ENCODE measurements at places on chromosomes 5 and 9.

- peaks cover 17% of the 10 kb centered on the region for H3K4me1 ChIP-seq
- no peak for DNase-seq
- peak overlapping the region; percentile 56 for H3K27ac ChIP-seq
- no peak overlapping the region for H3K4me3 ChIP-seq
- peaks cover 24% of the 10 kb centered on the region for H3K36me3 ChIP-seq
Measured at GRCh38 chr5:171979606-171980005, 26.8 kb downstream of the FBXW11 start.

DNA sequence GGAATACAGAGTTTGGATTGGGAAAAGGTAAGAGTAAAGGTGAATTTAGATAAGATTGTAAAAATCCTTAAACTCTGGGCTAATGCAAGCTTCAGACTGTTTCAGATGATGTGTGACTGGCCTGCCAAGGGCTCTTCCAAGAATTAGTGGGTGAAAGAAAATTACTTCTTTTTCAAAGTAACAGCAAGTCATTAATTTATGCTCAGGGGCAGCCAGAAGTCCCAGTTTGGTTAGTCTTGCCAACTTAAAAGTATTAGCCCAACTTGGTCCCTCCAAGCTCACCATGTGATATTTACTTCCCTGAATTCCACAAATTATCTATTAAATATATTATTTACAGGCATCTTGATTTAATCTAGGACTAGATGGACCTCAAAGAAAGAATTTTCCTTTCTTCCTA, 947.8 kb downstream of the NR2F1-AS1 start:
- H3K4me1 ChIP-seq = peaks cover 13% of the 10 kb centered on the region
- H3K27ac ChIP-seq = no peak overlapping the region
- no peaks in the 10 kb centered on the region for H3K27me3 ChIP-seq
- no peak for DNase-seq
- H3K36me3 ChIP-seq = no peaks in the 10 kb centered on the region

DNA sequence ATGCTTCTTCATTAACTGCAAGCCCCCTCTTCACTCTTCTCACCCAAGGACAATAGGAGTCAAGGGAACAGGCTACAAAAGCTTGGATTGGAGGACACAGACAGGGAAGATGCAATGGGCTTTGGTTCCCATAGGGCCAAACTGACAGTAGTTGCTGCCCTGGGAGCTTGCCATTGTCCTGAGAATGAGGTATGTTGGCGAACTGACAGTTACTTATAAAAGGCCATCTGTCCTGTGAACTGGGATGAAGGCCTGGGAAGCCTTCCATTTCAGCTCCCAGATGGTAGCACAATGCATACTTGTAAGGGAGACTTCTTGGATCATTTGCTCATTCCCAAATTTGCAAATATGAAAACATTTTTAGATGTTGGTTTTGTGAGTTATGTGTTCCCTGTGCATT, 88.9 kb downstream of the SNCAIP start:
- peaks cover 36% of the 10 kb centered on the region for H3K4me1 ChIP-seq
- DNase-seq = no peak
- H3K27me3 ChIP-seq = no peaks in the 10 kb centered on the region

GRCh38 chr5:172052450-172053236, 46.2 kb upstream of the FBXW11 start:
- H3K36me3 ChIP-seq = peaks cover 4% of the 10 kb centered on the region
- DNase-seq = no peak
- H3K4me3 ChIP-seq = no peak overlapping the region
- H3K4me1 ChIP-seq = no peaks in the 10 kb centered on the region
- H3K27me3 ChIP-seq = no peaks in the 10 kb centered on the region

GRCh38 chr5:83199126-83199525, 121.8 kb downstream of the XRCC4 start:
- no peaks in the 10 kb centered on the region for H3K4me1 ChIP-seq
- H3K4me3 ChIP-seq = no peak overlapping the region
- no peaks in the 10 kb centered on the region for H3K36me3 ChIP-seq
- H3K27ac ChIP-seq = no peak overlapping the region

DNA sequence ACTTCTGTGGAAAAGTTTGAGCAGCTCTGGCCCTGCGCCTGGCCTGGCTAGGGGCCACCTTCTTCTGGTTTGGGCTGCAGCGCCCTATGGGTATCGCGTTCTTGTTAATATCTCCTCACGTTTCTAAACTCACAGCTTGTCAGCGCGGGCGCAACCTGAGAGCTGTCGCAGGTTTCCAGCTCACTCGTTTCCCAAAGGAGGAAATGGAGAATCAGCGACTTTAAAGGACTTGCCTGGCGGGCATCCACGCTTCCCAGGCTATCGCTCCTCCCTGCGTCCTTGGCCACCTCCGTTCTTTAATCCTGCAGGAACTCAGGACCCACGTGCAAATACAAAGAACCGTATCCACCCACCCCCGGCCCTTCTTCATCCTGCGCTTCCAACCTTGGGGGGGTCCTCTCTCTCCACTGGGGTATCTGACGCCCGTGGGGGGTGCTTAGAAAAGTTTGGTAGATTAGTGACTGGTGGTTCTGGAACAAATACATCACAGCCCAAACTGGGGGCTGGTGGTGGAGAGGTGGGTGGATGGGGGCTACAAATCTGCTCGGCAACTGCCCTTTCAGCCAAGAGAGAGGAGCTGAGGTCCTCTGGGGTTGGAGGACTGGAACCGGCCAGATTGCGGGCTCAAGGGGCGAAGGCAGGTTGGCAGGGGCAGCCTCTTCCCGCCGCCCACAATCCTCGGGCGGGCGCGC, 578 bp upstream of the PSAT1 start:
- peaks cover 28% of the 10 kb centered on the region for H3K4me1 ChIP-seq
- H3K27me3 ChIP-seq = no peaks in the 10 kb centered on the region
- no peak for DNase-seq
- H3K36me3 ChIP-seq = peaks cover 3% of the 10 kb centered on the region
- peak overlapping the region; percentile 97 for H3K27ac ChIP-seq

DNA sequence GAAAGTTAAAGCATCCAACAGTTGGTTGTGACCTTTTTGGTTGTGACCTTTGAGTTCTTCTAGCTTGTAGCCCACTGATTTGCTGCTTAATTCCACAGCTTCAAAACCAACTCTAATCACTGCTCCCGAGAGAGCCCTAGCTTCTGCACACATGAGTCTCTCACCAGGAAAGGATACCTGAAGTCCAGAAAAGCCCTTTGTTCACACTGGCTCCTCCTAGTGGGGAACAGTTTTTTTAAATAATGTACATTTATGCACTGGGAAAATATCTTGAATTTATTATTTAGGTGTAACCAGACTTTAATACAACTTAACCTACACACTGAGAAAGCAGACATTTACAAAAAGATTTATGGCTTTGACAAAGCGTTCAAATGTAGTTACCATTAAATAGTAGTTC, 120.2 kb upstream of the CCDC152 start:
- no peak overlapping the region for H3K4me3 ChIP-seq
- H3K36me3 ChIP-seq = no peaks in the 10 kb centered on the region
- H3K27me3 ChIP-seq = no peaks in the 10 kb centered on the region

- H3K4me1 ChIP-seq = peaks cover 2% of the 10 kb centered on the region
- no peaks in the 10 kb centered on the region for H3K36me3 ChIP-seq
- peaks cover 4% of the 10 kb centered on the region for H3K27me3 ChIP-seq
Measured at GRCh38 chr5:68962757-68963484, 130.9 kb upstream of the SLC30A5 start.

GRCh38 chr5:143251946-143252345, 151.5 kb downstream of the NR3C1 start:
- H3K27ac ChIP-seq = no peak overlapping the region
- H3K4me3 ChIP-seq = no peak overlapping the region

DNA sequence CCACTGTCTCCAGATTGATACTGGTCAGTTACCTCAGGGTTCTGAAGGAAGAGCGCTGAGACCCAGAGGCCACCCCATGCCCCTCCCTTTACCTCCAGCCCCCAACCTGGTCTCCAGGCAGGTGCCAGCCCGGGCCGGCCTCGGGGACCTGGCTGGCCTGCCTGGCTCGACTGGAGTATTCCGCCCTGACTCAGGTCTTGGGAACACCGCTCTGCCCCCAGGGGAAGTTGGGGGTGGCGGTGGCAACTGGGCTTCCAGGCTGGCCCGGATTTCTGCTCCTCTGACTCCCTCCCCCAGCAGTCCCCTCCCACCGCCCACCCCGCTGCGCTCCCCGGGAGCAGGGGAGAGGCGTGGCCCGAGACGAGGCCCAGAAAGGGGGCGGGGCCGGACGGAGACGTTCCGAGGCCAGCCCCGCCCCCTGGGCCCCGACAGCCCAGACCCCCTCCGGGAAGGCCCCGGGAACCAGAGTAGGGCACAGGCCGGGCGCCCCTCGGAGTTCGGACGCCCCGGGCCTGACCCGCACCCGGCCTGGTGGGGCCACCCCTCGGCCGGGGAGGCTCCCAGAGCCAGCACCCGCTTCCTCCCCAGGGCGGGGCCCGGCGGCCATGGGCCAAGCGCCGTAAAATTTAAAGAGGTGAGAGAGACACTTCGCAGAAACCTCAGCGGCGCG, 82.5 kb upstream of the ZBTB43 start:
- DNase-seq = peak; percentile 72
- H3K27ac ChIP-seq = no peak overlapping the region
- peak overlapping the region; percentile 71 for H3K4me3 ChIP-seq

DNA sequence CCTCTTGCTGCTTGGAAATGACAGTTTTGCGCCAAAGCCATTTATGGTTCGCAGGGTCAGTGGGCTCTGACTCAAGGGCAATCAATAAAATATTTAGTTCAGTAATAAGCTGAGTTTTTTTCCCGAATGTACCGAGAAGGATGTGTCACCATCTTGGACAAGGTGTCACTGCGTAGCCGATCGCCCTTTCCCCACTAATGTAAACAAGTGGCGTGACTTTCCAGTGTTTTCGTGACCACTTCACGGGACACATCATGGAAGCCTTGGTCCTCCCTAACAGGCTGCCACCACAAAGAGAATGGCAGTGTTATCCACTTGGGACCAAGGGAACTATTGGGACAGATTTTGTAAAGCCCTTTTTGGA, 16.4 kb downstream of the ISL1 start:
- no peaks in the 10 kb centered on the region for H3K36me3 ChIP-seq
- no peak for DNase-seq
- H3K27ac ChIP-seq = no peak overlapping the region
- peak overlapping the region; percentile 74 for H3K4me3 ChIP-seq

DNA sequence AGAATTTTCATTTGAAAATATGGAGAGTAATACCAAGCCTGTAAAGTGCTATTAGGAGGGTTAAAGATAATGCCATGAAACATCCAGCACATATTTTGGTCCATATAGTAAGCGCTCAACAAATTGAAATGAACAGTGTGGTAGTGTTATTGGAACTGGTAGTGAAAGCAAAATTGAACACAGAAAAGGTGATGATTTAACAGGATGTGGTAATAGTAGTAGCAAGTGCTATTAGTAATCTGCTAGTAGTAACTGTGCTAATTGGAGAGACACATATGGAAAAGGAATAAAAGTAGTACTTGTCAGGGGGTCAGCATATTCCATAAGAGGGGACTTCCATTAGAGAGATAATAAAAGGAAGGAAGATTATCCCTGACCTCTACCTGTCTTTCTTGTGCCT, 187.3 kb downstream of the HTR1A start:
- peaks cover 17% of the 10 kb centered on the region for H3K4me1 ChIP-seq
- no peaks in the 10 kb centered on the region for H3K36me3 ChIP-seq
- H3K27me3 ChIP-seq = no peaks in the 10 kb centered on the region
- no peak overlapping the region for H3K4me3 ChIP-seq

DNA sequence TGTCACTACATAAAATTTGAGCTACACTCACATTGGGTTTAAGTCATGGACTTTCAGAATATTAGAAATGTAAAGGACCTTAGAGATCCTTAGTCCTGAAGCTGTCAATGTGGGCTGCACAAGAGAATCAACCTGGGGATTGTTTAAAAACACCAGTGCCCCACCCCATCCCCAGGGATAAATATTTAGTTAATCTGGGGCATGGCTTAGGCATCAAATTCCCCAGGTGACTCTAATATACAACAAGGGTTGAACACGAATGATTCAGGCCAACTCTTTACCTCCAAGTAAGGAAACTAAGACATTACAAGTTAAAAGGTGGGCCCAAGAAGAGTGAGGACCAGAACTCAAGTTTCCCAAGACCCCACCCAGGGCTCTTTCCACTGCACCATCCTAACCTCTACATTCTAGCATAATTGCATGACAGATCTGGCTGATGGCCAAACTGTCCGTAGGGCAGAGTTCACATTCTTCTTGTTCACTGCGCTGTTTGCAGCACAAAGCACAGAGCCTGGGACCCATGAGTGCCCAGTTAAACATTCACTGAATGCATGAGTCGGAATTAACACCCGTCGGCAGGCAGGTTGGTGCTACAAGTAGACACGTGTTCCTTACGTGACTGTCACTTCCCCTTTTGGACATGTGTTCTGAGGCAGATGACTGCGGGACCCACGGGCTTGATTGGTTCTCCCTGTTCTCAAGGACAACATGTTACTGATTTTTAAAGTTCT, 25.2 kb downstream of the CYFIP2 start:
- peak overlapping the region; percentile 70 for H3K27ac ChIP-seq
- peaks cover 20% of the 10 kb centered on the region for H3K4me1 ChIP-seq
- H3K4me3 ChIP-seq = no peak overlapping the region

GRCh38 chr5:146718609-146719008, 159.9 kb downstream of the PPP2R2B start:
- peaks cover 4% of the 10 kb centered on the region for H3K27me3 ChIP-seq
- no peak overlapping the region for H3K4me3 ChIP-seq
- no peaks in the 10 kb centered on the region for H3K36me3 ChIP-seq
- H3K27ac ChIP-seq = no peak overlapping the region

GRCh38 chr9:34689116-34689470, 2.0 kb downstream of the CCL19 start:
- no peak for DNase-seq
- no peaks in the 10 kb centered on the region for H3K27me3 ChIP-seq
- H3K36me3 ChIP-seq = no peaks in the 10 kb centered on the region
- H3K4me3 ChIP-seq = no peak overlapping the region
- H3K4me1 ChIP-seq = peaks cover 18% of the 10 kb centered on the region

DNA sequence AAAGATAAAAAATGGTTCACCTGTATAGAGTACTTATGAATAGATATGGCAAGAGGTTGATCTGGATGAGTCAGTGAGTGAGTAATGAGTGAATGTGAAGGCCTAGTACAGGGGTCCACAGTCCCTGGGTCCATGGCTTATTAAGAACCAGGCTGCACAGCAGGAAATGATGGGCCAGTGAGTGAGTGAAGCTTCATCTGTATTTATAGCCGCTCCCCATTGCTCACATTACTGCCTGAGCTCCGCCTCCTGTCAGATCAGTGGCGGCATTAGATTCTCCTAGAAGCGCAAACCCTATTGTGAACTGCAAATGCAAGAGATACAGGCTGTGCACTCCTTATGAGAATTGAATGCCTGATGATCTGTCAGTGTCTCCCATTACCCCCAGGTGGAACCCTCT, 307.7 kb upstream of the ZNF608 start:
- H3K4me3 ChIP-seq = no peak overlapping the region
- DNase-seq = no peak
- no peaks in the 10 kb centered on the region for H3K27me3 ChIP-seq
- no peaks in the 10 kb centered on the region for H3K36me3 ChIP-seq

- peaks cover 2% of the 10 kb centered on the region for H3K4me1 ChIP-seq
- H3K27me3 ChIP-seq = no peaks in the 10 kb centered on the region
- no peak overlapping the region for H3K4me3 ChIP-seq
- peaks cover 1% of the 10 kb centered on the region for H3K36me3 ChIP-seq
- DNase-seq = no peak
- no peak overlapping the region for H3K27ac ChIP-seq
Measured at GRCh38 chr9:80632041-80632440, 1057.3 kb downstream of the TLE1 start.
